Activated naive CD4-positive, alpha-beta T cell treated with anti-CD3 and anti-CD28 coated beads, Interleukin-2, amount 50 U/mL, for 72 hours (primary cell): ENCODE measurements at places on chromosomes 1 and 21.

DNA sequence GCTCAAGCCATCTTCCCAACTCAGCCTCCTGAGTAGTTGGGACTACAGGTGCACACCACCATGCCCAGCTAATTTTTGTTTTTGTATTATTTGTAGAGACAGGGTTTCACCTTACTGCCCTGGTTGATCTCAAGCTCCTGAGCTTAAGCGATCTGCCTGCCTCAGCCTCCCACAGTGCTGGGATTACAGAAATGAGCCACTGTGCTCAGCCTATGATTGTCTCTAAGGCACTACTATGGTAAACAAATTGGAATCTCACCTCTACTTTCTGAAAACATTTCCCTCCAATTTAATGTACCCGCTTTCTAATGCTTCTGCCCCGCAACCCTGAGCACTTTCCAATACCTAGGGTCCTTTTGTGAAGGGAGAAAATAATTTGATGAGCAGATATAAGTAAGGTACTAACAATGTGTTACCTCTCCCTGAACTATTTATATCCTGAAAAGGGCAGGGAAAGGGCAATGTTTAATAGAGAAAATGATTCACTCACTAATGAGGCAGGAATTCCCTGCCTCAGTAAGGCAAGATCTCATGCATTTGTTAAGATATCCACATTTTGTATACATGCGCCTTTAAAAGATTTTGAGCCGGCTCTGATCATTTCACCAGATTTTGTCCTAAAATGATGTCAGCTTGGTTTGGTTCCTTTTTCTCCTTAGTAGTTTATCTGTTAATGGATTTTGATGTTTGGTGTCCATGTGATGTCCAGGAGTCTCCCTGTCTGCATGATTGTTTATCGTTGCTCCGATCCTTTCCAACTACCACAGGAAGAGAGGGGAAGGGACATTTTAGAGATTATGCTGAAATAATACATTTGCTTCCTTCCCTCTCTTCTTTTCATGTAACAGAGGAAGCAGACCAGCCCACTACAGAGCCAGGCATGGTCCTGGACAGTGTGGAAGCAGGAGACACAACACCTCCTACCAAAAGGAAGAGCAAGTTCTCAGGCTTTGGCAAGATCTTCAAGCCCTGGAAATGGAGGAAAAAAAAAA lies 47.3 kb upstream of the RCC1 start:
- DNase-seq: no peak

DNA sequence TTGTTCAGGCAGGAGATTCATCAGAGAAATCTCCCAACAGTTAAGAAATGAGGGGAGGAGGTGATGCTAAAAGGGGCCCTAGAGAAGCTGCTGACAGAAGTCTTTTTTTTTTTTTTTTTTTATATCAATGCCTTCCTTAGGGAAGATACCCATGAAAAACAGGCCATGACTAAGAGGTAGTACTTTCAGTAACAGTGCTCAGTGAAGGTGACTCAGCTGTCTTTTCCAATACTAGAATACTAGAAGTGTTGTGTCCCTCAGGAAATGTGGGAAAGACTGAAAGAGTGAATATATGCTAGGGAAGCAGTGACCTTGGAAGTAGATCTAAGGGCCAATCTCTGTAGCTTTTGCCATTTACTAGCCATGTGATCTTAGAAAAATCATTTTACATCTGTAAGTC lies 52.4 kb upstream of the SLFNL1 start:
- no peak for DNase-seq

DNA sequence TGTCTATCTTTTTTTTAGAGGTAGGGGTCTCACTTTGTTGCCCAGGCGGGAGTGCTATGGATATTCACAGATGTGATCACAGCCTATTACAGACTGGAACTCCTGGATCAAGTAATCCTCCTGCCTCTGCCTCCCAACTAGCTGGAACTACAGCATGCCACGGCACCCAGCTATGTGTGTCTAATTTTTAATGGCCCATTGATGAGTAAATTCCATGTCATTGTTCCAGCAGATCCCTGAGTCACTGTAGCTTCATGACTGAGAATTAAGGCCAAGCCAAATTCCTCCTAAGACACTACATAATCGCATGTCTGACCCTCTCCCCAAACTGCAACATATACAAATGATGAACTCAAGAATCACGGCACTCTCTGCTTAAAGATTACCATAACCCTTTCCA lies 84.2 kb upstream of the RGS2 start:
- DNase-seq: no peak

GRCh38 chr1:187491082-187491720 lies 662.5 kb downstream of the PLA2G4A start:
- DNase-seq: no peak

- DNase-seq: peak; percentile 40
These were observed at the start of gene TRAF5 for GRCh38 chr1:211326528-211327345. TRAF5 (plus strand) TSS chr1:211326833; CDS start chr1:211353240, 26,407 bp downstream.

DNA sequence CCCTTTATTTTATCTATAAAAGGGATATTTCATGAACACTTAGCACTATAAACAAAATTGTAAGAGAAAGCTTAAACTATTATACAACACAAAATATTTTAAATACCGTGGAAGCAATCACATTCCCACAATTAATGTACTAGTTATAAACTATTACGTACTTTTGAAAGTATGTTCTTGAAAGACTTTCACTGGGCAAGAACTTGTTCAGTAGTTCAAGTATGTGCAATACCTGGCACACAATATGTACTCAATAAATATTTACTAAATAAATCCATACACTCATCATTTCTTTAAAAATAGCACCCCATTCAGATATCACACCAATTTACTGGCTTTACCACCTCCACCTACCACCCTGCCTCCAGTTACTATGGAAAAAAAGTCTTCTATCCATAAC lies 12.6 kb upstream of the FMO2 start:
- no peak for DNase-seq
